Activated CD4-positive, alpha-beta T cell treated with anti-CD3 and anti-CD28 coated beads for 36 hours (primary cell): ENCODE measurements at places on chromosomes 3 and 15. TPM values are rescaled to one million over a fixed set of nuclear protein-coding genes. Genes with fewer than 3 reads are reported as not detected.

The ATXN7 gene
- 58.3 TPM for total RNA-seq

The OIP5 gene
- total RNA-seq, result 14.0 TPM

The IL5RA gene
- 0.28 TPM for total RNA-seq

The ROPN1B gene
- total RNA-seq, result not detected

The OR5K2 gene
- total RNA-seq, result not detected

The CHRNA7 gene
- total RNA-seq, result 0.11 TPM

The MKRN3 gene
- total RNA-seq, result 2.2 TPM

The XCR1 gene
- not detected for total RNA-seq
